ENCODE measurements at places on chromosomes 5 and 9. TPM values are rescaled to one million over a fixed set of nuclear protein-coding genes. Genes with fewer than 3 reads are reported as not detected.

The TMC1 gene
- 0.99 TPM for polyA plus RNA-seq

DNA sequence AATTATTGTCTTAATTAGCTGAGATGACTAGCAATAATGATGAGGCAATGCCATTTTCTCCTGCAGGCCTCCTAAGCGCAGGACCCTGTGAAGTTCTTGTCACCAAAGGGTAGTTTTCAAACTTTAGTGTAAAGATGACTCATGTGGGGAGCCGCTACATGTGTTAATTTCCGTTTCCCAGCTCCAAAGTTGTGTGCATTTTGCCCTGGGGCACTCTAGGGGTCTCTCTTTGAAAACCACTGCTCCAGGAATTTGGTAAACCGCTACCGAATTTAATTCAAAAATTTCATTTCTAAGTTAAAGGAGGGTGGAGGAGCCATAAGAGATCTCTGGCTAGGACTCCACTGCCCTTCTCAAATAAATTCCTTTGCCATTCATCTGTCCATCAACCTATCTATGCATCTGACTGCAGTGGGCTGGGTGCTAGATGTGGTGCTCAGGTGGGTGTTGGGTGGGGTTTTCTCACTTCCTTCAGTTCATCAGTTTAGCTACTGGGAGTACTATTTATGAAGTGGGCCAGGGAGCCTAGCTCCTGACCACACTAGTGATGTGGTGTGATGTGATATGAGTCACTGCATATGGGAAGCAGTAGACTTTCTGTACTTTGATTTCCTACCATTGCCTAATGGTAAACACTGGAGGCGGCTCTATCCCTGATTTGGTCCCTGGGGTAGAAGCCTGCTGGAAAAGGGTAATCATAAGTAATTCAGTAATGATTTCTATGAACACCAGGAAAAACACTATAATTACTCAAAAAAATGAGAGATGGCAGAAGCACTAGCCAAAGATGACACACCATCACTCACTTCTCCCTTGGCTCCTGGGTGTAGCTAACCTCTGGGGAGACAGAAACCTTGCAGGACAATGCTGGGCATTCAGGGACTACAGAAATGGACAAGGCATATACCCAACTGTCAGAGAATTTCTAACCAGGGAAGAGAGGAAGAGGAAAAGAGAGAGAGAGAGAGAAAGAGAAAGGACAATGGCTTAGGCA, 4.0 kb upstream of the ZSWIM6 start:
- DNase-seq = no peak

- DNase-seq = no peak
Observed at GRCh38 chr5:38780945-38781344, 64.9 kb upstream of the OSMR start.

DNA sequence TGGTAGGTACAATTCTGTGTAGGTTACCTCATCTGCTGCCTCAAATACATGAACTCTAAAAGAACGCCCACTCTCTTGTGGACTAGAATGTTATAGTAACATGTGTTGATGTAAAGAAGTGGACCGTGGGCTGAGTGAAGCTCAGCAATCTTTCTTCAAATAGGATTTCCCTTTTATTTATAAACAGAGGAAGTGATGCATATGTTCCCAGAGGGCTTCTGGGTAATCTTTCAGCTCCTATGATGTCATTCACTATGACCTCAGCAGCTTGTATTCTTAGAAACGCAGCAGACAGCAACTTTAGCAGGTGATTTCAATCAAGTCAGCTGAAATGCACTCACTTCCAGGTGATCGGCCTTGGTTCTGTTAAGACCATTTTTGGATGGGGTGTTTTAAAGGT, 14.4 kb downstream of the F2RL2 start:
- DNase-seq = no peak
